Forelimb muscle (tissue), 1 donor: ENCODE measurements at places on chromosomes 1 and 21.

- peak; percentile 5 for DNase-seq
Observed at GRCh38 chr1:88519156-88519555, 164.9 kb upstream of the PKN2 start.

GRCh38 chr1:55888685-55889317 is 673.6 kb upstream of the USP24 start:
- DNase-seq: no peak

DNA sequence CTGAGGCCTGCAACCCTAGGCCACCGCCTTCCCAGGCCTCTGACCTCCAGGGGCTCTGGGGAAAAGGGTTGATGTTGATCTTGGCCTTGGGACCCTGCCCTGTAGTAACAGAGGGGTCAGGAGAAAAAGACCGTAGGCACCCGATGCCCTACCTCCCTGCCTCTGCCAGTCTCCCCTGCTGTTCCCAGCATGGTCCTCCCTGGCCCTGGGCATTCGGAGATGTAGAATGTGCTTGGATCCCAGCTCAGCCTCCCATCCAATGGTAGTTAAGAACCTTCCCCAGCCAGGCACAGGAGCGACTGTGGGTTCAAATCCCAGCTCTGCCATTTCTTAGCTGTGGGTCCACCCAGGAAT is 72.0 kb upstream of the TARDBP start:
- DNase-seq: no peak

- no peak for DNase-seq
Observed at GRCh38 chr1:1989789-1990188, 13.8 kb downstream of the CFAP74 start.

- DNase-seq: no peak
Observed at GRCh38 chr1:51569284-51570062, 47.4 kb upstream of the OSBPL9 start.

DNA sequence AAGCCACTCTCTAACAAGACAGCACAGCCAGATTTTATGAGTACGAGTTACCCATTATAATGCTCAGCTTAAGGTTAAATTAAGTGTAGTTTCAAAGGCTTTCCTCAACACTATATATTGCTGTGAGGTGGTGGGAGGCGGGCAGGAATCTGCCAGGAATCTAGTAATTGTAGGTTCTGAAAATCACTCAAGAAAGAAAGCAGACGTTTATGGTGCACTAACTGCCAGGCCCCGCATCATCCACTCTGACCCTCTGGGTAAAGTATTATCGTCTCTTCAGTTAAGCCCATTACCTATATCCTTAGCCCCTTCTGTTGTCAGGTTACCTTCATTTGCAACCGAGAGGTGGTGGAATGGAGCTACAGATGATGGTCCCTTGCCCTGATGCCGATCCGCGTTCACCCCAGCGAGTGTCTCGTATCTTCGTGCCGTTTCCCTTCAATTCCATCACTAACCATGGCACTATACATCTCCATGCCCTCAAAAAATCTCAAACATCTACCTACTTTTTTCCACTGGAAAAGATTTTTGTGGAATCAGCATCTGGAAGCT is 12.4 kb downstream of the HMGN1 start:
- no peak for DNase-seq

DNA sequence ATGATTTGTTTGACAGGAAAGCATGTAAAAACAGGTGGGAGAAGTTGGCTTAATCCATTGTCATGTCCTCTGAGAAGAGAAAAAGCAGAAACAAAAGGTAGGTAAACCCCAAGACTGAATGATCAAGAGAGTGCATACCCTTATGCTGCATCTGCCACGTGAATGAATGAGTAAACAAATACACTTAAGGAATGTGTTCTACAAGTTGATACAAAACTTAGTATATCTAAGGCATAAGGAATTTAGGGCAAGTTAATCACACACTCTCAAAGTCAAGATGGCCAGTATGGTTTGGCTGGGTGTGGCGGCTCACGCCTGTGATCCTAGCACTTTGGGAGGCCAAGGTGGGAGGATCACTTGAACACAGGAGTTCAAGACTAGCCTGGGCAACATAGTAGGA is 34.2 kb downstream of the HMCN1 start:
- no peak for DNase-seq

DNA sequence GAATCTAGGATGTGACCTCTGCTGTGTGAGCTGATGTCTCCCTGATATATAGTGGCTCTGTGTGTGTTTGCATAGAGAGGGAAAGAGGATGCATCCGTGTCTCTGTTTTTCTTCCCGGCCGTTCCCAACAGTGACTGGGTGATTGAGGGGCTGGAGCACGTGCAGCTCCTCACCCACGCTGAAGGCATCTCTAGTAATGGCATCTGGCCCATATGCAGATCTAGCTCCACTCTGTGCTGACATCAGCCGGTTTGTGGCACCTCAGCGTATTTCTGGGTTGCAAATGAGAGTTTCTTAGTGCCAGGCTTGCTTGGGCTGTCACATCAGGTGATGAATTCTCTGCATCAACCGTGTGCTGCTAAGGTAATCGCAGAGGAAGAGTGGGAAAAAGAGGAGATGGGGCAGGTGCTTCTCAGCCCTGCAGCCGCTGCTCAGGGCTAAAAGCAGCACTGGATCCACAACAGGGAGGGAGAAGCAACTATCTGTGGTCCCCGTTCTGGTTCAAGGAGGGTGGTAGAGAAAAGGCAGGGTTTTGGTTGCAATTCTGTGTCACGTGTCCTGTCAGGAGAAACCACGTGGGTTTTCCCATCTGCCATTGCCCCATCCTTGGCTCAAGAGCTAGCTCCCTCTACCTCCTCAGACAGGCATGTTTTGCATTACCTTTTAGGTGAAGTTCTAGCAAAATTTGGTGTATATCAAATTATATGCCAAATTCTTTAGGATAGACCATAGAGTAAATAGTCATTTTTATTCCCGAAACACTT is 282.9 kb downstream of the PBX1 start:
- no peak for DNase-seq

DNA sequence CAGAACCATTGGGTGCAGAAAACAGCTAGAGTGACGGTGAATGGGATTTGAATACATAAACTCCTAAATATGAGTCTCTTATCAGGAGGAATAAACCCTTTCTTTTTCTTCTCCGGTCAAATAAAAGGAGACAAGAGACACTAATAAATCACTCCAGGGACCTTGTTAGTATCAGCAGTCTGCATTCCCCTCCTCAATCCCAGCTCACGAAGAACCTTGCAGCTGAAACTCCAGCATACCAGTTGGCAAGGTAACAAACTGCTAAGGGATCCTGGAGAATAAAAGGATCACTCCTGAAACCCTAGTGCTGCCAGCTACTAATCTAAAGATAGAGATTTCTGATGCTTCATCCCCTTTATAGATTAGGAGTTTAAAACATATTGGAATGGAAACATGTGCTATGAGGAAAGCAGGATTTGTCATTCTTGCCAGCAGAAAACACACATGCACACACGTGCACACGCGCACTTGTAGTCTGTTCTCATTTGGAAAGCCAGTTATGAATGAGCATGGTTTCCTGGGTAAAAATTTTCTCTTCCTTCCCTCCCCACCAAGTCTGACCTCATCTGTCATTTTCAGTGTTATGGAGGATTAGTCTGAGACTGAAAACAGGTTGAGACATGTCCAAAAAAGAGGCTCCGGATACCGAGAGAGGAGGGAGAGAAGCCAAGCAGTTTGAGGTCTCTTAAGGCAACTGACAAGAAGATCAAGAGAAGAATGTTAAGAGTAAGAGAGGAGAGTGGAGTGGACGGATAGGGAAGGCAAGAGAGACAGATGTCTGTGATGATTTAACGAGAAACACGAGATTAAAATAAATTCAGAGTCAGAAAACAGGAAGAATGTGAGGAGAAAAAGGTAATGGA is 10.9 kb downstream of the IER5 start:
- no peak for DNase-seq

- no peak for DNase-seq
Observed at GRCh38 chr1:239816081-239816782, 275.5 kb upstream of the FMN2 start.
